ENCODE measurements at places on chromosomes 2 and 18.
A peak's percentile ranks its signal among the peaks of the same experiment; 100 is the strongest.

DNA sequence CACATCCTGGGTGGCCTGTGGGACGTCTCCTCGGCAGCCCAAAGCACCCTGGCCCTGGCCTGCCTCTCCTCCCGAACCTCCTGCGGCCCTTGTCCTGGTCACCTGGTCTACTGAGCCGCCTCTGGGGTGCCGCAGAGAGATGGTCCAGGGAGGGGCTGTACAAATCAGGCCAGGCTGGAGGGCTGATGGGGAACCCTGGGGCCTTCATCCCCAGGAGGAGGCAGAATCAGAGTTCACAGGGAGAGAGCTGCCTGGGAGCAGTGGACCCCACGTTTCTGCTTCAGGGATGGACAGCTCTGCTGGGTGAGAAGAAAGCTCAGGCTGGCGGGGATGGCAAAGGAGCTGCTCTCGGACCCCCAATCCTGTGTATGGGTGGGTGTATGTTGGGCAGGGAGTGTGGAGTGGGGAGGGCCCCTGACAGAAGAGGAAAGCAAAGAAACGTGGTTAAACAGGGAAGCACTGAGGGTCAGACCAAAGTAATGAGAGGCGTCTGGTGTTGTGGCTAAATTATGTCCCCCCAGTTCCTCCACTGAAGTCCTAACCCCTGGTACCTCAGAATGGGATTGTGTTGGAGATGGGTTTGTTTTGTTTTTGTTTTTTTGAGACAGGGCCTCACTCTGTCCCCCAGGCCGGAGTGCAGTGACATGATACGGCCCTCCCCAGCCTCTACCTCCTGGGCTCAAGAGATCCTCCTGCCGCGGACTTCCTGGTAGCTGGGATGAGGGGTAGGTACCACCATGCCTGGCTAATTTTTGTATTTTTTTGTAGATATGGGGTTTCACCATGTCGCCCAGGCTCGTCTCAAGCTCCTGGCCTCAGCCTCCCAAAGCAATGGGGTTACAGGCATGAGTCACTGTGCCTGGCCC, 73.4 kb upstream of the SMAD7 start:
- DNase-seq, result no peak

DNA sequence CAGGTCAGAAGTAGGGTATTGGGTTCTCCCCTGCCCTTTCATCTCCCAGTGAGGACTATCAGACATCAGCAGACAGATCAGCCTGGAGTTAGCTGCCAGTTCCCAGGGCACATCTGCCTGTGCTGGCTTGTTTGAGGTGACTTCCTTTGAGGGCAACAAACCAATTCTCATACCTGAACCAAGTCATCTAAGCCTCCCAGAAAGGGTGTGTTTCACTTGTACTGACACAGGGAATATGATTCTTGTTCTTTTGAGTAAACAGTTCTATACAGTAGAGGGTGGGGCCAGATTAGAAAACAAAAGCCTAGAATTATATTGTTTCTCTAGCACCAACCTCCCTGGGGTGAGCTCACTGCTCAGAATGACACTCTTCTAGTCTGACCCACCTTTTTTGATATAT, 591.9 kb downstream of the SLC4A3 start:
- DNase-seq, result no peak

- DNase-seq, result no peak
Observed at GRCh38 chr18:49572611-49573345, 10.9 kb downstream of the LIPG start.

DNA sequence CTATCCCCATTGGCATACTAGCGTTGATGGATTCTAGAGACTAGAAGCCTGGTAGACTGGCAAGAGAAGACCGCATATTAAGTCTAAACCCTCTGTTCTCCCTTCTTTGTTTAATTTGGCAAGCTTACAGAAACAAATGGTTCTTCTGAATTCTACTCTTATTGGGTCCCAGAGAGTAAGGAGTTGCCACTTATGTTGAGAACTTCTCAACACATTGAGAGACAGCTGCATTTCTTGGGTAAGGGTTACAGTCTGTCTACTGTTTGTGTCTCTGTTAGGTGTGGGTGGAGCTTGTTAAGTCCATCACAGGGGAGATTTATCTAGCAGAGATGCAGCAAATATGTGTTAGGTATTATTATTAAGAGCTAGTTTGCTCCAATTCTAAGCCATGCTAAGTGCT, 435.8 kb upstream of the MEIS1 start:
- no peak for DNase-seq

DNA sequence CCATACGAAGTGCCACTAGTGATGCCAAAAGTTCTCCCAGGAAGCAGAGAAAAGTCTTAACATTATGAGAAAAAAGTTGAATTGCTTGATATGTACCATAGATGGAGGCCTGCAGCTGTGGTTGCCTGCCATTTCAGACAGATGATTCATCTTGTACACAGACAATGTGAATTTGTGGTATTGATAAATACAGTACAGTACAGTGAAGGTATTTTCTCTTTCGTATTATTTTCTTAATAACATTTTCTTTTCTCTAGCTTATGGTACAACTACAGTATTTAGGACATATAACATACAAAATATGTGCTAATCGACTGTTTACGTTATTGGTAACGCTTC, 33.6 kb upstream of the VWC2L start:
- DNase-seq, result no peak

DNA sequence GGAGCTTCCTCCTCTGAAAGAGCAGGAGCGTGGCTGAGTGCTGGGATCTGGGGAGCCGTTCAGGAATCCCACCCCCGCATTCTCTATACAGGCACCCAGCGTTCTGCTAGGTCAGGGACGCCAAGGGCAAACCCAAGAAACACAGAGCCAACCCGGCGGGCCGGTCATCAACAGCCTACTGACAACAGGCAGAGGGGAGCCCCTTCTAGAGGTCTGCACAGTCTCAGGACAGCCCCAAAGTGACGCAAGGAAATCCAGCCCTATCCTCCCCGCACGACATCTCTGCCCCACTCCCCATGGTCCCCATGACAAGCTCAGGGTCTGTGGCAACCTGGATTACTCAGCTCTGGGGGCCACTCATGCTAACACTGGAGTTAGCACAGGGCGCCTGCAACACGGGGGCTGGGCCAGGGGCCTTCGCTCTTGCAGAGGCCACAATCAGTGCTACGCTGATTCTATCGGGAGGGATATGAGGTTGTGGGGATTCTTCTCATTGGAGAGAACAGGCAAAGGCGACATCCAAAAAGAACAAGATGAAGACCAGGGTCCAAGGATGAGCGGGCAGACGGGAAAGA, 81.6 kb downstream of the PXDN start:
- DNase-seq, result no peak

- DNase-seq, result no peak
Observed at GRCh38 chr2:239259603-239260298, 141.1 kb downstream of the HDAC4 start.

GRCh38 chr2:142974288-142975024, 97.0 kb downstream of the KYNU start:
- no peak for DNase-seq

- DNase-seq, result no peak
Observed at GRCh38 chr18:72544092-72544886, at the start of gene CBLN2. TSS of gene CBLN2 (minus strand) at chr18:72544342. CDS start at chr18:72542160, 2,182 bp downstream.

- DNase-seq, result no peak
Observed at GRCh38 chr2:167420211-167420610, 531.9 kb downstream of the XIRP2 start.

GRCh38 chr2:54834721-54835120, 111.3 kb downstream of the EML6 start:
- DNase-seq, result no peak

- no peak for DNase-seq
Observed at GRCh38 chr2:218476676-218477075, 57.8 kb downstream of the VIL1 start.

- DNase-seq, result no peak
Observed at GRCh38 chr2:22826703-22827102, 558.3 kb upstream of the KLHL29 start.

DNA sequence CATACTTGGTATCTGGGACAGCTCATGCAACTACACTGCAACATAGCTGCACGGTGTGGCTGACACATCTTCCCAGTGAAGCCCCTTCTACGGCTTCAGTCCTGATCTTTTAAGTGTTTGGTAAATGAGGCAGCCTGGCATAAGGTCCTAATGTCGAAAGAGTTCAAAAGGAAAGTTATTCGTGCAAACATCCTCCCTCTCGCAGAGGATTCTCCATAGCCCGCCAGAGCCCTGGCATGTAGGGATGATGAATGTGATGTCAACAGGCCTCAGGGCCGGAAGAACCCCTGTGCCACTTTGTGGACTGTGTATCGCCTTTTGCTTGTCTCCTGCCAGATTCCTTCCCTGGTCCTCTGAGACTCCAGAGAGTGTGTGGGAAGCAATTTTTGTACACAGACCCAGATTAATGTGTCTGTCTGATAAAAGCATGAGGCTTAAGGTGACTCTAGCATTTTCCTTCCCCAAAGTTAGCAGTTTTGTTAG, 88.5 kb downstream of the SOCS6 start:
- no peak for DNase-seq

DNA sequence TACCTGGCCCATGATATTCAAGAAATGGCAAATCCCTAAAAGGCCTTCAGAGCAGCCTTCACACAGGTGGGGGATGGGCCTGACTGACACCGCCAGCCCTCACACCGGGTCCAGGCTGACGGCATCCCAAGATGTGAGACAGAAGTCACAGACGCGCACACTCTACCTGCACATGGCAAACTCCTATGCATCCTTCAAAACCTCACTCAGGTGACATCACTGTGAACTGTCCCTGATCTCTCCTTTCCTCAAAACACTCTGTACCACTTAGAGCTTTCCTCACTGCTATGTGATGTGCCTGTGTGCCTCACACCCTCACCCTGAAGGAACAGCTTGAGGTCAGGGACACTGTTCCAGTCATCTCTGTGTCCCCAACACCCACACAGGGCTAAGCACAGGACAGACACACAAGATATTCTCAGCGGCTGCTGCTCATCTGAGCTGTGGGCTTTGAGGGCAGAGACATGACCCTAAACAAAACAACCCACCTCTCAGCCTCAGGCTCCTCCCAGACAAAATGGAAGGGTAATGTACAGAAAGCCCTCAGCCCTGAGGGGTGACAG, 27.5 kb downstream of the BIN1 start:
- no peak for DNase-seq

- no peak for DNase-seq
Observed at GRCh38 chr2:197239434-197239833, 71.1 kb downstream of the ANKRD44 start.

DNA sequence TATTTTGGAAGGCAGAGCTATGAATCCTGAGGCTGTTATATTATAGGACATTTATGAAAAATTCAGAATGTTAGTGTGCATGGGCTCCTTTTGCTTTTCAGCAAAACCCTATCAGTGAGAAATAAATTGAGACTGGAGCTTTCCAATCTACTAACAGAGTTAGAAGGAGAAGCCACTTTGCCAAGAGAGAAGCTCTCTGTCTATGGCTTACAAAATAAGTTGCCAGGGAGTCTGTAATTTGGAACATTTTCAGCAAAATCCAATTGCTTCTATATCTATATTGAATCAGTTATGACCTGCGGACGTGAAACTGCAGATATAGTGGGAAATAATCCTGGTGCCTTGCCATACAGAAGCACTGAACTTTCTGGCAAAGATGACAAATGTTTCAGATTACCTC, 279.3 kb downstream of the CDH19 start:
- DNase-seq, result no peak

- DNase-seq, result no peak
Observed at GRCh38 chr18:22411446-22411845, 6.3 kb downstream of the CTAGE1 start.

DNA sequence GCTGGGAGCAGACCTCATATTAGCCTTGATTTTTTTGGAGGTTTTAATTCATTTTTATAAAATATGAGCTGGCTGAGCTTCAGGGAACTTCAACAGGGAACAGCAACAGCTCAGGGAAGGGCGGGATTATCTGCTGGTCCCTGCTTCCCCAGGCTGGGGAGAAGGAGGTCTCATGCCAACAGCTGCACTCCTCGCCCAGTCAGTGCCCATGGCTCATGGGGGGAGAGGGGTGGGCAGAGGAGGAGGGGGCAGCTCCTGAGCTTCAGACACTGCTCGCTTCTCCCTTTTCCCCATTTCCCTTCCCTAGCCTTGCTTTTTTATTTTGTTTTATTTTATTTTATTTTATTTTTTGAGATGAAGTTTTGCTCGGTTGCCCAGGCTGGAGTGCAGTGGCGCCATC, 442 bp upstream of the OTOF start:
- DNase-seq, result no peak

- DNase-seq, result no peak
Observed at GRCh38 chr18:43705850-43706249, 428.6 kb upstream of the SYT4 start.

GRCh38 chr18:35231052-35231451, 9.8 kb upstream of the ZNF397 start:
- peak; percentile 71 for DNase-seq

DNA sequence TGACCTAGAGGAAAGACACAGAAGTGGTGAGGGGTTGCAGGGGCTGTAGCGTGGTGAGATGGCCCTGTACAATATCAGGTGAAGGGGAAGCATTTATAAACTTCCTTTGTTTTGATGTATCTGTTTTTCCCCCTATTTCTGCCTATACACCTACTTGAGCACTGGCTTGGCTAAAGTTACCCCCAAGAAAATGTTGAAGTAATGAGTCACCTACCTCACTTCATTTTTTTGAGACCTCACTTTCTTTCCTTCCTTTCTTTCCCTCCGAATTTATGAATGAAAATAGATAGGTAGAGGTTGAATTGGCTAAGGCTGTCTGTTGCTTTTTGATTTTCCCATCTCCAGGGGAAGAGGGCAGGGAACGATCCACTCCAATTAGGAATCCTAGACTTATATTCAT, 231.1 kb upstream of the EPAS1 start:
- no peak for DNase-seq

GRCh38 chr2:127581516-127582490, 46.3 kb downstream of the MYO7B start:
- DNase-seq, result no peak

DNA sequence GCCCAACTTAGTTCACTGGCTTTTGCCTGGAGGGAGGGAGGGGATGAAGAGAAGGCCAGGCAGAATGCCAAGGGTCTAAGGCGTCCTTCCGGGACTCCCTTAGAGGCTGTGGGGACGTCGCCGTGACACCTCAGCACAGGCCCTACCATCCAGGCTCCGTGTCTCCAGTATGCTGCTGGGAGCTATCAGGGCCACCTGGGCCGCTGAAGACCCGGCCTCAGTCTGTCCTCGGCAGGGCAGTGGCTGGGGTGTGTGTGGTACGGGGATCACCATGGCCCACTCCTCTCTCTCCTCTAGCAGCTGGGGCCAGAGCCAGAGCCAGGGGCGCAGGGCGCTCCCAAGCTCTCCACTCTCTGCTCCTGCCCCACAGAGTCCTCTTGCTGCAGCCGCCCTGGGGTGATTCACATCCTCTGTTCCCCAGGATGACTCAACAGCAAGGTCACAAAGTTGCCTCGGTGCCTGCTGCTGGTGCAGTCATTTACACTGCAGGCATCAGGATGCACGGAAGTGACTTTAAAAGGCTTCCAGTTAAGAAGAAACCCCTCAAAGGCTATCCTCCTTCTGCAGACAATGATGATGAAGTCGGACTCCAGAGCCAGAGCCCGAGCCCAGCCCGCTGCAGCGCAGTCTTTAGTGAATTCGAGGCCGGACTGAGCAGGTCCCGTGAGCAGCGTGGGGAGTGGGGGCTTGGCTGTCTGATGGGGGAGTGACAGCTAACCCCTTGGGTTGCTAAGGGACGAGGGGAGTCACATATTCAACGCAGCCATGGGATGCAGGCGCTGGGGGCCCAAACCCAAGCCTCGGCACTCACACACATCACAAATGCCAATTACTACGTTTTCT, 31.9 kb downstream of the SNORC start:
- DNase-seq, result no peak

- DNase-seq, result no peak
Observed at GRCh38 chr2:824954-825353, 125.7 kb upstream of the SNTG2 start.

Data from activated CD4-positive, alpha-beta T cell treated with anti-CD3 and anti-CD28 coated beads, Interleukin-2, amount 50 U/mL, for 4 hours (primary cell).